ENCODE measurements at places on chromosomes 1 and 21. TPM values are rescaled to one million over a fixed set of nuclear protein-coding genes. Genes with fewer than 3 reads are reported as not detected.
A peak's percentile ranks its signal among the peaks of the same experiment; 100 is the strongest.

Gene CELA3A
- not detected for total RNA-seq

GRCh38 chr1:35808450-35809113, 766 bp downstream of the AGO4 start:
- DNase-seq = peak; percentile 76

DNA sequence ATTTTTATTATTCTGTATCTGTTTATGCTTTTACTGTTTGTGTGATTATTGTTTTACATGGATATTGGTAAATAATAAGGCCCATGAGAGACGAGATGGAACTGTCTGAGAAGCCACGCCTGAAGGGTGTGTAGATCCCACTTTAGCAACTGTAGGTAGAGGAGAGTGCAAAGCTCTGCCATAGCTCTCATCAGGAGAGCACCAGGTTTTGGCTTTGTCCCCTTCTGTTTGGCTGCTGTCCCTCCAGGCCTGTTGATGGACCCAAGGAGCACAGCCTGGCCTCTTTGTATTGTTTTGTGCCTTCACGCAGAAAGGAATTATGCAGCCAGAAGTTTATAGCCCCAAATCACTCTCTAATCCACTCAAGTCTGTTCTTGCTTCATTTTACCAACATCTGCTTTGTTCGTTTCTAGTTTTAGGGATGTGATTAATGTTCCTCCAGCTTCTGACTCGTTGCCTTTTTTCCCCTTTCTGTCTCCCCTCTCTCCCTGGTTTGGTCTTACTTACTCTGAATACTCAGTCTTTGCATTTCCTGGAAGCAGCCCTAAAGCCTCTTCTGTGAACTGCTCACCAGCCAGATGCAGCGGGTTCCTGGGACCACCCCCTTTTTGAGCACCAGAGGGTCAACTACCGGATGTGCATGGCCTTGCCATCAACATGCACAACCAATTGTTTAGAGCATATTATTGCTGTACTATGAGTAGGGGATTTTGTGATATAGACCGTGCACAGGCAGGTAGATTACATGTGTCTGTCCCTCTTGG, 127.3 kb downstream of the HHAT start:
- no peak for DNase-seq

GRCh38 chr1:73181190-73181540, 898.8 kb upstream of the NEGR1 start:
- no peak for DNase-seq

Gene TNNT2
- total RNA-seq = 7,122 TPM

GRCh38 chr1:51734896-51735745, 118.2 kb downstream of the OSBPL9 start:
- DNase-seq = no peak

DNA sequence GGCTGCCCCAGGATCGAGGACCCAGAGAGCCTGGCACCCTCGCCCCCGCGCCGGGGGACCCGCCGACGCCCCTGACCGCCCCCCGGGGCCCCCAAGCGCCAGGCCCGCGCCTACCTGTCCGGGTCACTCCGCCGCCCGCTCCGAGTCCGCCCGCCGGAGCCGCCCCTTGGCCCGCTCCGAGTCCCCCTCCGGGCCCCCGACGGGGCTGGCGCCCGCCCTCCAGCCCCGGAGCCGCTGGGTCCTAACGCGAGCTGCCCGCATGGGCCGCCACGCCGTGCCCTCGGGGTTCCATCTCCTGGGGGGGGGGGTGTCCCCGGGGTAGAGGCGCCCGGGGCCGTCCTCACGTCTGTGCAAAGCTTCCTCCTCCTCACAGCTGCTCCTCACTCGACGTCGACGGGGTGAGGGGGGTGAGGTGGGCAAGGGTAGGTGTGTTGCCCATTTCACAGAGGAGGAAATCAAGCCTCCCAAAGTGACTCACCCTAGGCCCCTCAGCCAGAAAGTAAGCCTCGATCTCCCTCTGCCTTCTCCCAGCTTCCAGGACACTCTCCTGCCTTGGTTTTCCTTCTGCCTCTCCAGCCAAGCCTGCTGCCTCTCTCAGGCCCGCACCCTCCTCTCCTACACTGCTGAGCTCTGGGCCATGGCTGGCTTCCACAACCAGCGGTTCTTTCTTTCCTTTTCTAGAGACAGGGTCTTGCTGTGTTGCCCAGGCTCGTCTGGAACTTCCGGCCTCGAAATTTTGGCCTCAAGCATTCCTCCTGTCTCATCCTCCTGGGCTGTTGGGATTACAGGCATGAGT, at the start of gene MFAP2:
Gene MFAP2 (minus strand): TSS at position 148 of the 796 bp plus-strand sequence. CDS start 2,347 bp downstream, outside the sequence.
- DNase-seq = no peak

DNA sequence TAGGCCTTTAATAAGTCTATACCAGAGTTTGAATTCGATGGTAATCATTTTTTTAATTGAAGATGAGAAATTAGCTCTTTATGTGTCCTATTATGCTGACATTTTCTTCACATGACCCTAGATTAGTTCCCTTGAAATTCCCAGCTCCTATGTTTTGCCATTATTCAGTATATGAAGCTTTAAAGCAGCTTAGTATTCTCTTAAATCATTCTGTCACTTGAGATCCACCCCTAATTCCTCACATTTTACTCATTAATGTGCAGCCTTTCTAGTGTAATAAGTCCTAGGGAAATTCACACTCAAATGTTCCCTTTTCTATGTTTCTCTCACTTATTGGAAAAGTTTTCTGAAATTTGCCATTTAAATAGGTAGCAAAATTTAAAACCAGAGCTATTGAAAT, 704.5 kb upstream of the B3GALT2 start:
- DNase-seq = no peak

DNA sequence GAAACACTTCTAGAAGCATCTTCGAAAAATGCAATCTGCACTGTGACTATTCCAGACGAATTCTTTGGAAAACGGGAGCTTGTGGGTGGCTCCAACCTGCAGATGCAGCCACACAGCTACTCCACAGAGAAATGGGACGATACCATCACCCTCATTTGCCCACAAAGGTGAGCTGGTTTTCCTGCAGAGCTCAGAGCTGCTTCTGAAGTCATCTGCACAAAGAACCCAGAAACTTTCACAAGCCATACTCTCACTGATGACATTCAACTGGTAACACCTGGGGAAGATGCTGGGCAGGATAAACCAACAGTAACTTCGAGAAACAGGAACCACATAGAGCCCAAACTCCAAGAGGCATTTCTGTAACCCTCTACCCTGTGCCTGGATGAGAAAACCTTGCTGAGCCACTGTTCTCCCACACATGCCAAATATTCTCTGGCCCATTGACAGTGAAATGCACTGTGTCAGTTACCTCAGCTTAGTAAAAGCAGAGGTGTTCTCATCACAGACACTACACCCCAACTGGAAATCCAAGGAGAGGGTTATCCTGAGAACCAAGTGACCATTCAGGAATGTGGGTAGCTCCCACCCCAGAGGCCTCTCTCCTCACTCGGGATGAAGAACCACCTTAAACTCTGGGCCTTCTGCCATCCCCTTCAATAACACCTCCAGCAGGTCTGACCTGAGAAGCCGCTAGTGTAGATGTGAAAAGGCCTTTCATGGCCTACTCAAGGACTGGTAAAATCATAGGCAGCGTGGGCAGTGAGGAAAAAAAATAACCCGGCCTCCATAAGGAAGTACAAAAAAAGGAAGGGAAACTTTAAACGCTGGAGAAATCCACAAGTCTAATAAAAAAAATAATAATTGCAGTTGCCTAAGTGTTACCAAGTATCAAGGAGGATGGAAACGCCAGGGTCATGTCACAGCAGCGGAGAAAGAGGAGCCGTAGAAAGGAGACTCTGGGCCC, 56.7 kb downstream of the HSF2BP start:
- no peak for DNase-seq

- DNase-seq = peak; percentile 77
Observed at GRCh38 chr1:144101397-144102045, 129.7 kb upstream of the FAM72C start.

Gene TNFRSF8
- total RNA-seq = 2.6 TPM

Gene ZBED6
- total RNA-seq = 23.2 TPM
